ENCODE measurements at places on chromosomes 11 and 22.

DNA sequence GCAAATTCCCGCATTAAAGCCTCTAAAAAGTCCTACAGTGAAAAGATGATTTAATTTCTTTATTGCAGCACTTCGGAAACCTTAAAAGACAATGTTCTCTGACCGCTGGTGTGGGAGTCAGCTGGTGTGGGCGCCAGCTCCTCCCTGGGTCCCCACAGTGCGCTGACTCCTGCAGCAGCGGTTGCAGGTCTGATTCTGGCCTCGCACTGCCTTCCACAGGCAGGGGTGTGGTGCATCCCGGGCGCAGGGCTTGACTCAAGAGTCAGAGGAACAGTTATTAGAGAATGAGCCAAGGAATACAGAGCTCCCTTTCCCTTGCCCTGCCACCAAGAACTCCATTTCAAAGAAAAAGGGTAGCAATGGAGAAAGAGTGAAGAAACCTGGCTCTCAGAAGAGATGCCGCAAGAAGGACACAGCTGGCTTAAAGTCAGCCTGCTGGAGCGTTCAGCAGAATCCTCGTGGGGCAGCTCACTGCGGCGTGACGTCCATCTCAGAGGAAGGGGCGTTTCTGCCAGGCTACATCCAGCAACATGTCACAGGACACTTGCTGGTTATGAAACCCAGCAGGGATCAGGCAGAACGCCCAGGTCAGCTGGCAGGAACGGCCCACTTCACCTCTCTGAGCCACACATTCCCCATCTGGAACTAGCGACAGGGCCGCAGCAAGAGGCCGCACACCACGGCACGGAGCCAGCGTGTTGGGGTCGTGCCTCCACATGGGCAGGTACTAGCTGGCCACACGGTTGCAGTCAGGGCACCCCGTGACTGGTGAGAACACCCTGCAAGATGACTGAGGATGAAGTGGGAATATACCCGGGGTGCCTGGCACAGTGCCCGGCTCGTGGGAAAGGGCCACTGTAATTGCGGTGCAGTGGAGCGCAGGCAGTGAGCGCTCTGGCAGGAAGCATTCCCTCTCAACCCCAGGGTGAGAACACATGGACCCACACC lies 18.1 kb upstream of the EFCAB6 start:
- H3K27me3 ChIP-seq: no peaks in the 10 kb centered on the region
- H3K27ac ChIP-seq: no peak overlapping the region
- no peak overlapping the region for H3K4me3 ChIP-seq
- no peak for DNase-seq
- H3K36me3 ChIP-seq: no peaks in the 10 kb centered on the region

DNA sequence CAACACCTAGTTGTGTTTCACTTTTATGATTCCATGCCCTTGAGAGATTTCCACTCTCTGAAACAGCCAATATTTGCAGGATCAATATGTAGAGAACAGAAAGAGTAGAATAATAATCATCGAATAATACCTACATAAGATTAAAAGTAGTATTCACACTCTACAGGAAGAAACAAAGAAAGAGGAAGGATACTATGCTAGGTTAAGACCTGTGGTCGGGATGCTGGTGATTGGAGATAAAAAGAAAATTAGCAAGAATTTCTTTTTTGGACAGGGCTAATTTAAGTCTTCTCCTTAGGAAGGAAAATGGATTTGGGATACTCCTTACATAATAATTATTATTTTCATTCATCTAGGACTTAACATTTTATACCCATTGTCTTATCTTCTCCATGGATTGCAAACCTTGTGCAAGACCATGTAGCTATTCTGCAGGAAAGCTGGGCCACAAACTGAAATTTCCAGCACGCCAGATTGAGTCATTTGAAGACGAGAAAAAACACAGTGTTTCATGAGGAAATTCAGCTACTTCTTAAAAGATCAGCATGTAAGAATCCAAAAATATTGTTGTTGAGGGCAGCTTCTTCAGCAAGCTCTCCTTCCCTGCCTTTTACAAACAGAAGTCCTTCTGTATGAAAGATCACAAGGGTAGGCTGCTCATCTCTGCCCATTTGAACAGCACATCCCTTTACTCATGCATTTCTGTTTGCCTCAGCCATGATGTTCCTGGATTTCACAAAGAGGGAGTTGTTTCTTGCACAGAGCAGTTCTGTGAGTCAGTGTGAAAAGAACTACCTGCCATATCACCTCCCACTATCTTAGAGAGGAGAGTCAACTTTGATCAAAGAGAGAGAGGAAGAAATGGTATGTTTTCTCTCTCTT lies 90.7 kb downstream of the FAM76B start:
- no peak overlapping the region for H3K4me3 ChIP-seq
- H3K27me3 ChIP-seq: no peaks in the 10 kb centered on the region
- H3K27ac ChIP-seq: no peak overlapping the region
- no peaks in the 10 kb centered on the region for H3K36me3 ChIP-seq

- no peak overlapping the region for H3K27ac ChIP-seq
- H3K4me1 ChIP-seq: no peaks in the 10 kb centered on the region
- peaks cover 27% of the 10 kb centered on the region for H3K27me3 ChIP-seq
- H3K4me3 ChIP-seq: no peak overlapping the region
Observed at GRCh38 chr22:45656577-45656976, 15.1 kb upstream of the ATXN10 start.

GRCh38 chr11:45243967-45244366 lies 42.2 kb downstream of the SYT13 start:
- peaks cover under 1% of the 10 kb centered on the region for H3K27me3 ChIP-seq
- H3K36me3 ChIP-seq: no peaks in the 10 kb centered on the region
- H3K27ac ChIP-seq: no peak overlapping the region
- no peaks in the 10 kb centered on the region for H3K4me1 ChIP-seq
- H3K4me3 ChIP-seq: no peak overlapping the region

DNA sequence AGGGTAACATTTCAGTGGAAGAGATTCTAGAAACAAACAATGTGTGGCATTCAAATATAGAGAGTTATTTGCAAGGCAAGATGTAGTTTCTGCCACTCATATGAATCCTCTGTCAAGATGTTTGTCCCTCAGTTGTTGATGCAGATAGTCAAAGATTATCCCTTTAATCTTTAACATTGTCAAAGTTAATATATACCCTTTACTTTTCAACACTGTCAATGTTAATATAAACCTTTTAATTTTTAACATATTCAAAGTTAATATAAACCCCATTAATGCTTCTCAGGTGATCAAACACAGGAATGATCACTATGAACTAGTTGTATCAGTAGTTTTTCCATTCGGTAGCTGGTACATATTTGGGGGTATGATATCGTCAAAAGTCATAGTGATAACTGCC lies 51.9 kb upstream of the PICALM start:
- H3K27me3 ChIP-seq: no peaks in the 10 kb centered on the region
- no peaks in the 10 kb centered on the region for H3K36me3 ChIP-seq
- no peak for DNase-seq
- H3K4me1 ChIP-seq: peaks cover 6% of the 10 kb centered on the region

DNA sequence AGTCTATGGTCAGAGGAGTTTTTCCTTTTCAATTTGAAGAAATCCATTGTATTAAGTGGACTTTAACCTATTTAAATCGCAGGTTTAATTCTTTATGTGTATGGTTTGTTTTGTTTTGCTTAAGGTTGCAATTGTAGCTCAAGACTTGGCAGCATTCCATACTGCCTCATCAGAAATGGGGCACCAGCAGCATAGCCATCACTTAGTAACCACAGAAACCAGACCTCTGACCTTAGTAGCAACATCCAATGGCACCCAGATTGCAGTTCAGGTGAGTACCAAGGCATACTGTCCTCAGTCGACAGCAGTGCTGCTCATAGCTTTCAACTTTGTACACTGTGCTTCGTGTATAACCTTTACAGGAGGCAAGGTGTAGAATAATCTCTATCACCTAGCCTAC lies 48.4 kb upstream of the WEE1 start:
- H3K4me3 ChIP-seq: no peak overlapping the region
- no peaks in the 10 kb centered on the region for H3K36me3 ChIP-seq

- DNase-seq: no peak
- H3K27me3 ChIP-seq: no peaks in the 10 kb centered on the region
- H3K27ac ChIP-seq: no peak overlapping the region
- no peaks in the 10 kb centered on the region for H3K36me3 ChIP-seq
- H3K4me1 ChIP-seq: no peaks in the 10 kb centered on the region
Observed at GRCh38 chr22:34015642-34016041, 95.4 kb upstream of the LARGE1 start.

GRCh38 chr11:87743007-87743406 lies 432.2 kb downstream of the RAB38 start:
- H3K4me1 ChIP-seq: no peaks in the 10 kb centered on the region
- H3K27me3 ChIP-seq: no peaks in the 10 kb centered on the region
- no peak for DNase-seq
- no peaks in the 10 kb centered on the region for H3K36me3 ChIP-seq
- H3K27ac ChIP-seq: no peak overlapping the region

DNA sequence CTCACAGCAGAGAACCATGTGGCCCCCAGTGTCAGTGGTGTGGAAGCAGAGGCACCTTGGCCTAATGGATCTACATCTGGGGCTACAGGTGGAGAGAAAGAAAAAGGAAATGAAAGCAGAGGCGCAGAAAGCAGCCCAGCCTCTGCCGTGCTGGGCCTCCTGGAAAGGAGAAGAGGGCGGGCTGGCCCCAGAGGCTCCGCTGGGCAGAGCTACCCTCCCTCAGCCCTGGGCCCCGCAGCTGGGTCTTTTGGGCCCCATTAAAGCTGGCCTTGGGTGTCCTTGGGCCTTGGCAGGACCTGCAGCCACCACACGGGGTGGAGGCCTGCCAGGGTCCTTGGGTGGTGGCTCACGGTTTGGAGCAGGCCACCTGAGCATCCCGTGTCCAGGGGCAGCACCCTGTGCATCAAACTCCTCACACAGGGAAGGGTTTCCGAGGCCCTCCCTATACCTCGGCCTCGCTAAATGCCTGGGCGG lies 31.6 kb upstream of the GAL start:
- no peaks in the 10 kb centered on the region for H3K4me1 ChIP-seq
- no peaks in the 10 kb centered on the region for H3K36me3 ChIP-seq
- no peak for DNase-seq
- H3K4me3 ChIP-seq: no peak overlapping the region
- H3K27me3 ChIP-seq: no peaks in the 10 kb centered on the region

- no peak overlapping the region for H3K4me3 ChIP-seq
- DNase-seq: no peak
- no peaks in the 10 kb centered on the region for H3K27me3 ChIP-seq
- no peak overlapping the region for H3K27ac ChIP-seq
Observed at GRCh38 chr11:127044535-127044934, 44.0 kb upstream of the KIRREL3 start.

DNA sequence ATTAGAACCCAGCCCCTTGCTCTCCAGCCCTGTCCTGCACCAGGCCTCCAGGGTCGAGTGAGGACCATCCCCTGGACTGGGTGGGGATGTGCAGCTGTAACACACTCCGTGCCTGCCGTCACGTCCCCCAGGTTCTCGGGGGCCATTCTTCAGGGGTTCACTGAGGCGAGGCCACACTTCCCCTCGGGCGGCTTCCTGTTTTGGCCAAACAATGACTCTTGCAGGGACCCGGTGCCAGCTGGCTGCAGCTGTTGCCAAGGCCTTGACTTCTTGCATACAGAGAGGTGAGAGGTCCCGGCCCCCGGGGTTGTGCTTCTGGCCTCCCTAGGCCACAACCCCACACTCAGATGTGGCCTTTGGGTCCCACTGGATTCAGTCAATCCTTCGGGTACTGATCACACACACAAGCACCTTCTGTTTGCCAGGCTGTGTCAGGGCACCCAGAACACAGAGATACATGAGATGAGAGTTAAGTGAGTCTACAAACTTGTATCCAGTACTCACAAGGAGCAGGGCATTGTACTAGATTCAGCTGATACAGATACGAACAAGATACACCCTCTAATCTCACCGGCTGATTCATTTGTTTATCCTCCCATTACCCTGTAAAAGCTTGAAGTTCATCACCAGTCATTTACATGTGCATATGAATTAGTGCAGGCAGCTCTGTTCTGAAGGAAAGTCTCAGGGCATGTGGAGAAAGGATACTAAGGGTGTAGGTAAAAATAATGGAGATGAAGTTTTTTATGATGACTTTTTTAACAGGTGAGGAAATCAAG lies 32.9 kb downstream of the LRRC32 start:
- H3K36me3 ChIP-seq: no peaks in the 10 kb centered on the region
- no peak overlapping the region for H3K4me3 ChIP-seq
- H3K4me1 ChIP-seq: peaks cover 11% of the 10 kb centered on the region
- H3K27me3 ChIP-seq: no peaks in the 10 kb centered on the region
- no peak for DNase-seq
- H3K27ac ChIP-seq: no peak overlapping the region
